ENCODE measurements at places on chromosomes 12 and 14.

DNA sequence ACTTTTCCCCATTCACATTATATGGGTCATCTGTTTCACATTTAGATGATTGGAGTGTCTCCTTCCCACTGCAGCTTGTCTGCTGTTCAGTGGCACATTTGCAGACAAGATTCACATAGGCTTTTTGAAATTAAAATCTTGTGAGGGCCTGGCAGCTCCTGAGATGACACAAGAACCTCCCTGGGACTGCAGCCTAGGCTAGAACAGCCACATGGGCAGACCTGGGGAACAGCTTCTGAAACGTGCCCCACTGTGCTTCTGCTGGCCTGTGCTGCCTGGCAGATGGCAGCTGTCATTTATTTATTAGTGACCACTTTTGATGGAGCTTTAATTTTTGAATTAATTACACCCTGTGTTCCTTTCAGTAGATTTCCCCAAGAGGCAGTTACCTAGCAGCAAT is 137.4 kb downstream of the GRIP1 start:
- no peak for DNase-seq

DNA sequence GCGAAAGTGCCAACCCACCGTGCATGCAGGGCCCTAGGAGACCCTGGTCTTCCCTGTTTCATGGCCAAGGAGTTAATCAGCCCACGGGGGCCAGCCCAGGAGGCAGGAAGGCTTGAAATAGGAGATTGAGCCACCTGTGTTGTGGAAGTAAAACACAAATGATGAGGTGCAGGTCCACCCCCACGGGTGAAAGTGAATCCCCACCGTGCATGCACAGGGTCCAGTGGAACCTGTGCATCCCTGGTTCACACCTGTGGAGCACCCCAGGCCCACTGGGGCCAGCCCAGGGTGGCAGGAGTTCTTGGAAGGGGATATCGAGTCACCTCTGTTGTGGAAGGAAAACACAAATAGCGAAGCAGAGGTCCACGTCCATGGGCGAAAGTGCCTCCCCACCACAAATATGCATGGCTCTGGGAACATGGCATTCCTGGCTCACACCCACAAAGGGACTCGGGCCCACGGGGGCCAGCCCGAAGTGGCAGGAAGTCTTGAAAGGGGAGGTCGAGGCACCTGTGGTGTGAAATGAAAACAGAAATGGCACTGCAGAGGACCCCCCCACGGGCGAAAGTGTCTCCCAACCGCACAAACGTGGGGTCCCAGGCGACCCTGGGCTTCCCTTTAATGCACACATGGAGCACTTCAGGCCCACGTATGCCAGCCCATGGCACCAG is 381.5 kb downstream of the ALG10 start:
- no peak for DNase-seq

DNA sequence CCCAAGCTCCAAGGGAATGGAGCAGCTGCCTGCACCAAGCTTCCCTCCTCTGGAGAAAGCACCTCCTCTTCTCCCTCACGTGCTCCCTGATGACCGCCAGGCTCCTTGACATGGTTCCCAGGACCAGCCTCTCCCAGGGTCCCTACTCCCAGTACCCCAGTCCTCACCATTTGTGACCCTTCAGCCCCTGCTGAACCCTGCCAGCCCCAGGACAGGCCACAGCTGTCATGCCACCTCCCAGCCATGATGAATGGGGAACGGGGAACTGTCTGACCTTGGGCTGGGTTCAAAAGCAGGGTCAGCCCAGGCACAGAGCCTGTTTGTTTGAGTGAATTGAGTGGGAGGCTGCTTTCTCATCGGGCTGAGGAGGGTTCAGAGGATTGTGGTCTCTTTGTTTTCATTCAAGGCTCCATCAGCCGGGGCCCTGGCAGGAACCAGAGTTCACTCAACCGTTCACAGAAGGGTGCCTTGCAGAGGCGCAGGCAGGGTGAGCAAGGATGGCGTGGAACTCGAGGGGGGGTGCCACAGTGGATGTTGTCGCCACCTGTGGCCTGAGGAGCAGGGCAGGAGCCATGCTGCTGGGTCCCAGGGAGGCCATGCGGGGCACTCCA is 344.5 kb upstream of the SFSWAP start:
- DNase-seq: no peak

DNA sequence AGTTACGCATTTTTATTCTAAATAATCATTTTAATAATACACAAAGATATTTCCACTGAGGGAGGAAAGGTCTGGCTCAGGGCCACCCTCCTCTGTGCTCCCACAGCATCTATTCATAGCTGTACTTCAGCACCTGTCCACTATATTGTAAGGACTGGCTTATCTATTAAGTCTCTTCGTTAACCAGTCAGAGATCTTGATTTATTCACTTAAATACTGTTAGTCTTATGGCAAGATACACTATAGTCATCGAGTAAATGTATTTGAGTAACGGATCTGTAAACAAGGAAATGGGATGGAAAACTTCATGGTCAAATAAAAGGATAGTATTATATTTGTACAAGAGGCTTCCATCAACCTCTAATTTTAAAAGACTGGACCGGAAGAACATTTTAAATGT is 54.6 kb downstream of the SPTLC2 start:
- DNase-seq: no peak

- DNase-seq: no peak
These were observed 204.0 kb downstream of the ADGRD1 start for GRCh38 chr12:131157743-131158142.
